ENCODE measurements at places on chromosomes 7 and 10.

GRCh38 chr7:142795339-142795863, 24.6 kb downstream of the PRSS2 start:
- no peak for DNase-seq

GRCh38 chr10:72272689-72273409, 875 bp upstream of the DDIT4 start:
- peak; percentile 97 for DNase-seq

- no peak for DNase-seq
These were observed 16.0 kb downstream of the GIMAP5 start for GRCh38 chr7:150753239-150753638.

DNA sequence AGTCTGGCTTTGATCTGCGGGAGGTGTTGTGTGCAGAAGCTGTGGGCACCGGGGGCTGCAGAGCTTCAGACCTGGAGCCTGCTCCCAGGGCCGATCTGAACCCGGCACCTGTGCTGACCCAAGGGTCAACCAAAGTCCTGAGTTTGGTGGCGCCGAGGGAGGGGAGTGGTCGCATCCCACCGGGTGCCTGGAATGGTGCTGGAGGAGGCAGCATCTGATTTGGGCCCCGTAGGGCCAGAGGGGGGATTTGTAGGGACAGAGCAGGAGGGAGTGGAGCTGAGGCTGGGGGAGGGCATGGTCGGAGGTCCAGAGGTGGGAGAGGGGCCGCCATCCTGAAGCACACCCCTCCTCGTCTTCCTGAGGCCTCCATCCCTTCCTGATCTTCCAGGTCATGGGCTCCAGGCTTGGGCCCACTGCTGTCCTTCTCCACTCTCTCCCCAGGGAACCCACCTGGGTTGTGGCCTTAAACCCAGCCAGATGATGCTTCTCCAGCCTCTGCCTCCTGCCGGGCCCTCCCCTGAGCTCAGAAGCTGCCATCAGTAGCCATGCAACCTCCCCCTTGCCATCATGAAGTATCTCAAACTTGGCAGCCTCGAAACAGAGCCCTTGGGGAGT, 112.9 kb downstream of the LHPP start:
- no peak for DNase-seq

DNA sequence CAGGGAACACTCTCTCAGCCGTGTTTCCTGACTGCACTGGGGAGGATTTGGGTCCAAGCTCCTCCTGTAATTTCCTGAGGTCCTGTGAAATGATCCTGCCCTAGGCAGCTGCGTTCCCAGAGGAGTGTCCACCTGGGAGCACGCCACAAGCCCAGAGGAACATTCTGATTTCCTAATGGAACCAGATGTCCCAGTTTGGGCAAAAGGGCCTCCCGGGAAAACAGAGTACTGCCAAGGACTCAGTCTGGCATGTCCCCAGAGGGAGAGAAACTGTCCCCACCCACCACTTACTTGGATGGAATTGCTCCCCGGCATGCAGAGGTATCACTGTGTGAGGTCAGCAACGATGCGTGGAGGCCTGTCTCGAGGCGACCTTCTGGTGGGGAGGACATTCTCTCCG, 34.5 kb downstream of the ASB13 start:
- no peak for DNase-seq

DNA sequence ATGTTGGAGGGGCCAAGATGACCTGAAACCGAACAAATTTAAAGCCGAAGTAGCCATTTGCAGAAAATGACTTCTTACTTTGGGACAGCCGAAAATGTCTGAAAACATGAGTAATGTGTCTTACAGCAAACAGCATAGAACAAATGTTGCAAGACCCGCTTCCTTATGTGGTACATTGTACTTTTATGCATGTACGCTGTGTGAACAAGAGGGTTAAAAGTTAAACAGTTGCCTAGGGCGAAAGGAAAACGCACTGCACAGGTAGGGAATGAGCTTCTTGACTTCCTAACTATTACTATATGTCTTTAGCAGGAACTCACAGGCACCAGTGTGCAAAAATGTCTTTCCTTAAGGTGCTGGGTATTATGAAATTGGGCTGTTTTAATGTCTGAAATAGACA, 303.5 kb upstream of the MGMT start:
- DNase-seq: no peak

Measured in LHCN-M2 (cell line).